Aortic smooth muscle cell (primary cell): ENCODE measurements at places on chromosomes 11 and 22. TPM values are rescaled to one million over a fixed set of nuclear protein-coding genes. Genes with fewer than 3 reads are reported as not detected.

HBB gene
- not detected in 2 replicates for total RNA-seq

DKK3 gene
- 237 and 396 TPM in 2 replicates for total RNA-seq

NRIP3 gene
- 15.2 and 18.0 TPM in 2 replicates for total RNA-seq

SPECC1L gene
- total RNA-seq = 38.3 and 40.2 TPM in 2 replicates

KRTAP5-2 gene
- total RNA-seq = not detected in 2 replicates

KRTAP5-9 gene
- not detected in 2 replicates for total RNA-seq

MGAT3 gene
- 0.06 and 0.40 TPM in 2 replicates for total RNA-seq

OSBPL5 gene
- total RNA-seq = 41.7 and 49.4 TPM in 2 replicates

SPCS2 gene
- 20.1 and 26.0 TPM in 2 replicates for total RNA-seq

OR52A1 gene
- total RNA-seq = not detected in 2 replicates

C11orf65 gene
- total RNA-seq = 0.62 and 1.2 TPM in 2 replicates

OR51E2 gene
- total RNA-seq = not detected in 2 replicates

MAP6 gene
- total RNA-seq = 5.0 and 5.7 TPM in 2 replicates

POTEH gene
- total RNA-seq = not detected in 2 replicates

MS4A4A gene
- total RNA-seq = not detected in 2 replicates

CHST1 gene
- 1.1 and 1.2 TPM in 2 replicates for total RNA-seq

SEC14L6 gene
- 0.12 and 0.13 TPM in 2 replicates for total RNA-seq

AGBL2 gene
- 1.2 and 1.6 TPM in 2 replicates for total RNA-seq

EHD1 gene
- 104 and 110 TPM in 2 replicates for total RNA-seq

UCP3 gene
- 0.26 and 0.44 TPM in 2 replicates for total RNA-seq

OR10A2 gene
- total RNA-seq = not detected in 2 replicates

EHBP1L1 gene
- total RNA-seq = 116 and 131 TPM in 2 replicates

NADSYN1 gene
- total RNA-seq = 57.0 and 60.9 TPM in 2 replicates

XKR3 gene
- 0.06 TPM in 1 of 2 replicates, not detected in the other for total RNA-seq

MS4A15 gene
- not detected in 2 replicates for total RNA-seq

HPS5 gene
- total RNA-seq = 51.9 and 60.8 TPM in 2 replicates

KCNJ11 gene
- total RNA-seq = not detected in 2 replicates
